Kidney (tissue), 22 donors: ENCODE measurements at places on chromosomes 3 and 15. TPM values are rescaled to one million over a fixed set of nuclear protein-coding genes. Genes with fewer than 3 reads are reported as not detected.

DNA sequence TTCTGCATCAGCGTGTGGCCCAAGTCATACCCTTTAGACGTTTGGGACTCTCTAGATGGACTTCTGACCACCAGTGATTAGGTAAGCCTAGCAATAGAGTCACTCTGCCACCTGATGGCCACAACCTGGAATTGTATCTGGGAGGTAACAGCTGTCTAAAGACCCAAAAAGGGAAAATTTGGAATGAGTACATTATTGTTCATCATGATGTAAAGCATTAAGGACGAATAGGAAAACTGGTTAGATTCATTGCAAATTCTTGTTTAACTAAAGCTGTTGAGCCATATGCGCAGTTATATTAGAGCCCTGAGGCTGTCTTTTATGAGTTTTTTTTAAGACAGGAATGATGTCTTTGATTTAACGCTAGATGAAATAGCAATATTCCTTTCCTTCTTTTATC lies 63.6 kb downstream of the FAM81A start:
- no peak overlapping the region for H3K4me3 ChIP-seq
- H3K27ac ChIP-seq: no peak overlapping the region
- H3K27me3 ChIP-seq: no peaks in the 10 kb centered on the region
- H3K36me3 ChIP-seq: no peaks in the 10 kb centered on the region

DNA sequence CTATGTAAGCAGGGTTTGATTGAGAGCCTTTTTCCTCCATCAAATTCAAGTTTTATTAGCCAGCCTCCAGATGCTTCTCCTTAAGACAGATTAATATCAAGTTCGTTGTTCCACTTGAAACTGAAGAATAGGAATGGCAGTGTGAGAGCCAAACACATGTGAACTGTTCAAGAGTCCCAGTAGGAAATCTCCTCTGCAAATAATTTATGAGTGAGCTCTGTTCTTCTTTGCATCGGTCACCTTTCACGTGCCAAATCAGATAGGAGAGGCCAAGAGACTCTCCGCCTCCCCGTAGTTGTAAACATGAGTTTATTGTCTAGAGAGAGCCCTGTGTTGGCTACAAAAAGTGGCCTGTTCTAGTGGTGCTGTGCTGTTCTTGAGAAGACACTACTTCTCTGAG lies 372.1 kb upstream of the NR2F2 start:
- H3K36me3 ChIP-seq: no peaks in the 10 kb centered on the region
- no peak overlapping the region for H3K27ac ChIP-seq
- no peak for DNase-seq
- no peaks in the 10 kb centered on the region for H3K27me3 ChIP-seq

- H3K4me1 ChIP-seq: peaks cover 14% of the 10 kb centered on the region
- H3K4me3 ChIP-seq: peak overlapping the region; percentile 13
- H3K36me3 ChIP-seq: no peaks in the 10 kb centered on the region
- peak overlapping the region; percentile 89 for H3K27ac ChIP-seq
- DNase-seq: no peak
Observed at GRCh38 chr15:58440158-58440910, 8.5 kb downstream of the LIPC start.

GRCh38 chr15:91897585-91898372 lies 44.3 kb downstream of the SLCO3A1 start:
- H3K36me3 ChIP-seq: no peaks in the 10 kb centered on the region
- no peak for DNase-seq
- no peaks in the 10 kb centered on the region for H3K4me1 ChIP-seq
- no peaks in the 10 kb centered on the region for H3K27me3 ChIP-seq
- no peak overlapping the region for H3K4me3 ChIP-seq

DNA sequence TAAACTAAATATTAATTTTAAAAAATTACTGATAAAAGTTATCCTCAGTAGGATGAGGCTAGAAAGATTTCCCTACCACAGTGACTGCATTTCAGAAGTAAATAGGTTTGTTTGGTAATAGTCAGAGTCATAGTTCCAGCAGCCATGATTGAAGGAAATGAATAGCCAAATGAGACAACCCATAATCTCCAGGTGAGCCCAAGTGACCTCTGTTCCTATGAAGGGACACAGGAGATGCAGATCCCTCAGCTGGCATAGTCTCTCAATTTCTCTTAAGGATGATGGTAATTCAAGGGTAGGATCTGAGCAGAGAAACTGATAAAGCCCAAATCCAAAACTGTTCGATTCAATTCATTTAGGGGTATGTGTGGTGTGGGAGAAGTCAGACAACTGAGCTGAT lies 461.8 kb downstream of the RAP2B start:
- no peak overlapping the region for H3K4me3 ChIP-seq
- H3K27me3 ChIP-seq: no peaks in the 10 kb centered on the region
- H3K4me1 ChIP-seq: no peaks in the 10 kb centered on the region

DNA sequence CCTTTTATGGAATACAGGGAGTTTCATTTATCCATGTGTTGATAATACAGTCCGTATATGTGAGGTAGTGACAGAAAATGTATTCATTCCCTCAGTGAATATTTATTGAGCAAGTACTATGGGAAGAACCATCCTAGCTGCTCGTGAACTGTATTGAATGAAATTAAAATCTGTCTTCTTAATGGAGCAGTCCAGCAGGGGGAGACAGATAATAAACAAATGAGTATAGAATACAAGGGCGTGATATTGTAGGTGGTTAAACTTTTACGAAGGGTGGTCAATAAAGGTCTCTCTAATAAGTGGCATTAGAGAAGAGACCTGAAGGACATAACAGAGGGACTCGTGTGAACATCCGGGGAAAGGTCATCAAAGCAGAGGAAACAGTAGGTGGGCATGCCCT lies 62.7 kb upstream of the OSTN start:
- DNase-seq: no peak
- H3K4me3 ChIP-seq: no peak overlapping the region
- no peaks in the 10 kb centered on the region for H3K4me1 ChIP-seq

- DNase-seq: no peak
- peaks cover 3% of the 10 kb centered on the region for H3K4me1 ChIP-seq
- no peaks in the 10 kb centered on the region for H3K27me3 ChIP-seq
- no peaks in the 10 kb centered on the region for H3K36me3 ChIP-seq
- H3K27ac ChIP-seq: peak overlapping the region; percentile 45
Observed at GRCh38 chr3:16864610-16865313, 20.0 kb upstream of the PLCL2 start.

DNA sequence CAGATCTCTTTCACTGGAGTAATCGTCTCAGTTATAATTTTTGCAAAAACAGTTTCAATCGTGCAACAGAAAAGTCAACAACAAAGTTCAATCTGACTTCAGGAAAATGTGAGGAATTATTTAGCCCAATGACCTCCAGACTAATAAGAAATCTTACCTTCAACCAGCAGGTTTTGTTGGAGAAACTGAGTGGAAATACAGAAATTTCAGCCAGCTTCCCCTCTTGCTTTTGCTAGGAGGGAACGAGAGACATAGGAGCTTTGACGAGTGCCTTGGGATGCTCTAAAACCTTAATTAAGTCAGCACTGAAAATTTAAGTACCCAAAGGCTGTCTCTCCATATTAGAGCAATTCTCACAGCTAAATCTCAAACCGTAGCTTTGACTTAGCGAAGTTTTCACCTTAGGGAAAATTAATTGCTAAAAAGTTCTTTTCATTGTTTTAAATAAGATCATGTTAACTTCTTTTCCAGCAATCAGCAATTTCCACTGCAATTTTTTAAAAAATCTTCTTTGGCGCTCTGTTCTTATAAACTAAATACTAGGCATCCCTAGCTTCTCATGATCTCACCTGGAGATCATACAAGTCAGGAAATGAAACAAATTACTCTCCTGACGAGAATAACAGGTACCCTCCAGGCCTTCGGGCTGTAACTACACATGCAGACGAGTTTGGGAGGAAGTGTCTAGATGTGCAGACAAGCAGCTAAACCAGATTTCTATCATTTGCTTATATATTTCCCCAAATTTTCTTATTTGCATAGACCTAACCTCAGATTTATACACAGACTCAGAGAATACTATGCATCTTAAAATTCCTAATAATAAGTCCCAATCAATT lies 250.2 kb downstream of the FAM43A start:
- no peak for DNase-seq
- H3K4me3 ChIP-seq: no peak overlapping the region
- no peaks in the 10 kb centered on the region for H3K27me3 ChIP-seq
- H3K4me1 ChIP-seq: no peaks in the 10 kb centered on the region
- no peak overlapping the region for H3K27ac ChIP-seq
- no peaks in the 10 kb centered on the region for H3K36me3 ChIP-seq

GRCh38 chr15:82540984-82541431 lies 751 bp upstream of the RPS17 start:
- H3K4me3 ChIP-seq: peak overlapping the region; percentile 90
- H3K4me1 ChIP-seq: peaks cover 7% of the 10 kb centered on the region
- H3K36me3 ChIP-seq: peaks cover 28% of the 10 kb centered on the region
- H3K27me3 ChIP-seq: no peaks in the 10 kb centered on the region
- H3K27ac ChIP-seq: peak overlapping the region; percentile 88

DNA sequence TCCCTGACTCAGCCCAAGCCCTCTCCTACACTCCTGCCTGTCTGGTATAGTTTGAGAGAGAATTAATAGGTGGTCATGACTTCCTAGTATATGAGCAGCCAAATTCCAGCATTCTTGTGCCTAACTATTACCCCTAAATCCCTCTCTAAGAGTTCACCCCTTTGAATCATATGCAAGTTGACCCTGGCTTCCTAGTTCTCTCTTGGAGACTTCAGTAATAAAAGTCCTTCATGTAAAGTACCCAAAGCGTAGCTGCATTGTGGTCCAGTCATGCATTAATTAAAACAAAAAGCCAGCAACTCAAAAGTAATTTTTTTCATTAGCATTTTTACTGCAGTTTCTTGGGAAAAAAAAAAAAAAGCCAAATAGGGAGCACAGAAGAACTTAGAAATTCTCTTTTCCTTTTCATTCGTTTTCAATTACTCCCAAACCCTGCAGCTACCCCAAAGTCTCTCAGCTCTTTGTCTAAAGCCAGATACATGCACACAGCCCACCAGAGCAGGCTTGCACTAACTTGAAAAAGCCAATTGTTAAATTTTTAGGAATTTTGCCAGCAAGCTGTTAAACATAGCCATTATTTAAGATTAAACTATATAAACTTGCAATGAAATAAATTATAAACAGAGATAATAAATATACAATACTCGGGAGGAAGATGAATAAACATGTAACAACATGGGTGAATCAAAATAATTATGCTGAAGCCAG lies 50.1 kb upstream of the STT3B start:
- no peaks in the 10 kb centered on the region for H3K4me1 ChIP-seq
- no peak overlapping the region for H3K4me3 ChIP-seq
- DNase-seq: no peak
- no peak overlapping the region for H3K27ac ChIP-seq

GRCh38 chr3:43087249-43087776 lies 18.6 kb downstream of the POMGNT2 start:
- no peak overlapping the region for H3K4me3 ChIP-seq
- no peaks in the 10 kb centered on the region for H3K27me3 ChIP-seq
- no peak for DNase-seq
- no peaks in the 10 kb centered on the region for H3K4me1 ChIP-seq
- H3K27ac ChIP-seq: no peak overlapping the region

- H3K4me3 ChIP-seq: no peak overlapping the region
- H3K27me3 ChIP-seq: no peaks in the 10 kb centered on the region
- no peak for DNase-seq
- no peaks in the 10 kb centered on the region for H3K36me3 ChIP-seq
- no peak overlapping the region for H3K27ac ChIP-seq
Observed at GRCh38 chr3:23747841-23748240, 57.9 kb upstream of the UBE2E1 start.

- peaks cover 3% of the 10 kb centered on the region for H3K36me3 ChIP-seq
- H3K4me1 ChIP-seq: no peaks in the 10 kb centered on the region
- no peaks in the 10 kb centered on the region for H3K27me3 ChIP-seq
- H3K27ac ChIP-seq: no peak overlapping the region
- H3K4me3 ChIP-seq: no peak overlapping the region
Observed at GRCh38 chr3:136612512-136612911, 139.7 kb downstream of the STAG1 start.

- no peak overlapping the region for H3K27ac ChIP-seq
- no peak for DNase-seq
- H3K4me1 ChIP-seq: peaks cover 4% of the 10 kb centered on the region
- H3K36me3 ChIP-seq: no peaks in the 10 kb centered on the region
Observed at GRCh38 chr15:74136540-74136813, 6.1 kb downstream of the ISLR2 start.

DNA sequence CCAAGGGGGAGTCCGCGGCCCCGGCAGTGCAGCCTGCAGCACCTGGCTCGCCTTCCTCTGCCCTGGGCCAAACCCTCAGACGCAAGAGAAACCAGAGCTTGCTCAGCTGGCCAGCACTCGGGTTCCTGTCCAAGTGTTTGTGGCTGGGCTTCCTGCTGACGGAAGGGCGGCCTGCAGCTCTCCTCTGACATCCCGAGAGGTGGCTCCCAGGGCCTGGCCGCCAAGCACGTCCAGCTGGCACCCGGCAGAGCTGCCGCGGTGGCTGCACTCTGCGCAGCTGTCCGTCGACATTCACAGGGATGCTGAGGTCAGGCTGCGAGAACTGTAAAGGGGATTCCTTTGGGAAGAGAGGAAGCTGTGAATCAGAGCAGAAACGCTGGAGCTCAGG lies 85.6 kb downstream of the CPN2 start:
- peaks cover 11% of the 10 kb centered on the region for H3K4me1 ChIP-seq
- no peaks in the 10 kb centered on the region for H3K27me3 ChIP-seq
- no peak overlapping the region for H3K4me3 ChIP-seq
- no peaks in the 10 kb centered on the region for H3K36me3 ChIP-seq
- no peak overlapping the region for H3K27ac ChIP-seq
- DNase-seq: peak; percentile 92

DNA sequence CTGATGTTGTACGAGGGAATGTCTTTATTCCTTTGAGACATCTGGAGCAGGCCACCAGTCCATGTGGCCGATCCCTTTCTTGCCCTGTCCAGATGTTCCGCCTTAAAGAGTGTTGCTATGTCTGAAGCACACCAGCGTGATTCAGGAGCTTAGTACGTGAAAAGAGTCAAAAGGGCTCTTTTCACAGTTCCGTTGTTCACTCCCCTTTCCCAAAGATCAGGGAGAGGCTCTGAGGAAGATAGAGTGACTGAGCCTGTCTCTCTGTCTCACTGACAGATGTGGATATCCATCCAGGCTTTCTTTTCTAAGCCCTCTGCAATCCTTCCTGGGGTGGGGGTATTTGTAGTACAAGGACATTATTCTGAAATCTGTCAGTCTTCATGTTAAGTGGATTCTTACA lies 262.5 kb upstream of the LRTM1 start:
- no peaks in the 10 kb centered on the region for H3K36me3 ChIP-seq
- no peaks in the 10 kb centered on the region for H3K4me1 ChIP-seq
- DNase-seq: no peak
- H3K27ac ChIP-seq: no peak overlapping the region

GRCh38 chr15:25060472-25060803 lies 105.7 kb downstream of the SNRPN start:
- DNase-seq: no peak
- peak overlapping the region; percentile 16 for H3K4me3 ChIP-seq
- no peak overlapping the region for H3K27ac ChIP-seq
- H3K4me1 ChIP-seq: no peaks in the 10 kb centered on the region
- no peaks in the 10 kb centered on the region for H3K27me3 ChIP-seq

GRCh38 chr3:170551252-170551651 lies 34.6 kb downstream of the SLC7A14 start:
- no peak for DNase-seq
- no peak overlapping the region for H3K27ac ChIP-seq
- no peaks in the 10 kb centered on the region for H3K36me3 ChIP-seq
- no peak overlapping the region for H3K4me3 ChIP-seq

Gene HSPBAP1
- polyA plus RNA-seq: 8.3 TPM

Gene CSTA
- polyA plus RNA-seq: 0.80 TPM

Gene HGD
- 251 TPM for polyA plus RNA-seq

Gene SPATA12
- not detected for polyA plus RNA-seq

Gene DLEC1
- polyA plus RNA-seq: 0.52 TPM

Gene MYO5C
- polyA plus RNA-seq: 4.6 TPM

Gene GPR176
- 2.9 TPM for polyA plus RNA-seq

Gene GALNT15
- polyA plus RNA-seq: 5.5 TPM

Gene BAHD1
- 13.3 TPM for polyA plus RNA-seq

Gene PLSCR2
- polyA plus RNA-seq: not detected

Gene APOD
- polyA plus RNA-seq: 12.9 TPM

Gene VGLL3
- 0.30 TPM for polyA plus RNA-seq
